Mesenteric fat pad (tissue), 1 donor: ENCODE measurements at places on chromosomes 7 and 10. TPM values are rescaled to one million over a fixed set of nuclear protein-coding genes. Genes with fewer than 3 reads are reported as not detected.

GRCh38 chr7:51288896-51289622 lies 27.6 kb downstream of the COBL start:
- DNase-seq, result no peak

- DNase-seq, result no peak
Observed at GRCh38 chr7:24898691-24899090, 81.3 kb downstream of the OSBPL3 start.

- no peak for DNase-seq
Observed at GRCh38 chr10:14727924-14728323, 46.8 kb downstream of the FAM107B start.

DNA sequence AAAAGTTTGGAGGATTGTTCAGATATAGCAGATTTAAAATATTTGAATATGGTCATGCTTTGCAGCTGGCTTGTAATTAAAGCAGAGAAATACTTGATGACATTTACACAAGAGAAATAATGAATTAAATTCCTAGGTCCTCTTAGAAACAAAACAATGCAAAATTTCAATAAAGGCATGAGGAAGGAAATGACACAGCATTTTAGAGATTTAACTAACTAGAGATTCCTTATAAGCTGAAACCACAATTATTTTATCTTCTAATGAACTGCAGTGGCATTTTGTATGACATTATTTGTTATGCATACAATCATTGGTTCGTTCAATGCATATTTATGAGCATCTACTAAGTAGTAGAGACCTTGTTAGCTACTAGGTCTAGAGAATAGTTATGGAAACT lies 490.9 kb downstream of the ZWINT start:
- DNase-seq, result no peak

- DNase-seq, result no peak
Observed at GRCh38 chr10:70896551-70896950, 8.2 kb upstream of the PCBD1 start.

DNA sequence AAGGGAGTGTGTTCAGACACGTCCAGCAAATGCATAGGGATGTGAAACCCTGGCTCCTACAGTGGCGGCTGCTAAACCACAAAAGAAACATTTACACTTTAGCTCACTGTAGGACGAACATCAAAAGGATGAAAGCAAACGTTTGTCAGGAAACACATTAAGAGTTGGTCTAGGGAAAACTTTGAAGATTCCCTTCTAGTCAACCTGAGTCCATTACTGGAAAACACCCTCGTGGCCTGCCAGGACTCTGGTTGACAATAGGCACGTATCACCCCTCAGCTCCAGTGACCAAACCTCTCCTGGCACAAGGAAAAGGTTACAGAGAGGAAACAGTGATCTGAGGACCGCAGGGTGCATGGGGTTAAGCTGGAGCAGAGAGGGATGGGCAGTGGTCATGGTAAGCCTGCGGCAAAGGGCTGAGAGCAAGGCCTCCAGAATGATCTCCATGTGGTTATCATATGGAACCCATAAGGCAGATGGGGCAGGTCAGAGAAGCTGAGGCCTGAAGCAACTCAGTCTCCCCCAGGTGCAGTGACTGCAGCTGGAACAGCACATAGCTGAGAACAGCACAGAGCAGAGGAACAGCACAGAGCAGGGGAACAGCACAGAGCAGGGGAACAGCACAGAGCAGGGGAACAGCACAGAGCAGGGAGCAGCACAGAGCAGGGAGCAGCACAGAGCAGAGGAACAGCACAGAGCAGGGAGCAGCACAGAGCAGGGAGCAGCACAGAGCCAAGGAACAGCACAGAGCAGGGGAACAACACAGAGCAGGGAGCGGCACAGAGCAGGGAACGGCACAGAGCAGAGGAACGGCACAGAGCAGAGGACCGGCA lies 49.9 kb downstream of the CHST15 start:
- no peak for DNase-seq

The PRKAR2B gene
- total RNA-seq, result 258 TPM

The HOGA1 gene
- total RNA-seq, result 3.8 TPM

DNA sequence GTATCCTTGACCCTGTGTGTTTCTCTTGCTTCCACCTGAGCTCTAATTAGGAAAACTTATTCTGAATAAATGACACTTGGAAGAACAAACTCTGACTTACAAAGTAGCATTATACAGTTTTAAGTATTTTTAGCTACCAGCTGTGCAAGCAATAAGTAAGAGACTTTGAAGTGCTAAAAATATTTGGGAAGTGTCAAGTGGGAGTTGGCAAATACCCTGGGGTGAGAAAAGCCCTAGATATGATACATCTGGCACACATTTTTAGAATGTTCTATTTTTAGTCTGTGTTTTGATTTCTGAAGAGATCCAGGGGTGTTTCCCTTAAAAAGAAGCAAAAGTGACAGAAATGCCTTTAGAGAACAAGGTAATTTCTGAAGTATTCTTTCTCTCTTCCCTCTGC lies 132.7 kb upstream of the TEX47 start:
- no peak for DNase-seq

The PARD3 gene
- 27.7 TPM for total RNA-seq

DNA sequence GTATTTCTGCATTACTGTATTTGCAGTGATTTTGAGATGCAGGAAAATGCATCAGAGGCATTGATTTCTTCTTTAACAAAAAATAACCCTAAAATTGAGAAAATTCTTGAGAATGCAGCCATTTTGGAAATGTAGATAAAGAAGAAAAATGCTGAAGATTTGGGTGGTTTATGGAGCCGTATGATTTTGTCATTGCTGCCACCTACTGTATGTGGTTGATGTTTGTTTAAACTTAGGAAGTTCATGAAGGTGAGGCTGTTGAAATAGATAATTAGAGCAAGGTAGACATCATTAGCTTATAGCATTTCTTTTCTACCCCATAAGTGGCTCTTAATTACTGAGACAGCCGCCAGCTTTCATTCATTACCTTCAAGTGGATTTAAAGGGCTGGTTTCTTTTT lies 92.1 kb upstream of the SAMD8 start:
- DNase-seq, result no peak

The YAE1 gene
- 13.9 TPM for total RNA-seq

GRCh38 chr10:11086177-11086840 lies 68.6 kb downstream of the CELF2 start:
- no peak for DNase-seq

DNA sequence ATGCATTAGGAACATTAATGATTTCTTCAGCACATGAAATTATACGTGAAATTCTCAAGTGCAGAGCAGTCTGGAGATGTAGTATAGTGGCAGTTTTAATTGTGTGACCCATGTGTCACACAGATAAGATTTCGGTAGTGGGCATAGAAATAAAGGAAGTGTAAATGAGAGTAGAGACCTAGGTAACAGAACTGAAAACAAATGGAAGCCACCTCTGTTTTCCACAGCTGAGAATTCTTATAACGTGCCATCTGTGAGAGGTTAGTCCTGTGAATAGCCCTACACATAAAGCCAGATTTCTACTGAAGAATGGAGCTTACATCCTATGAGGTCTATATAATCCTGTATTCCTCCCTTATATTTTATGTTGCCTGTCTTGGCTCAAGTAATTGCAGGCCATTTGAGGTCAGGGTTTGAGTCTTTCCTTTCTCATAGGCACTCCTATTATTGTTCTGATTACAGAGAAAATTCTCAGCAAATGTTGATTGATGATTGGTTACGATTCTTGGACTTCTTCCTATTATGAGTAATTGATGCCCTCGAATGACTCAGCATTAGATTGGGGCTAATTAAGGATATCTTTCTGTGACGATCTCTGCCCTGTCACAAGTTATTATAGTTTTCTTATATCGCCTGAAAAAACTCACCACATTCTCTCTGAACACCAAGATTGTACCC lies 258.2 kb downstream of the KIF20B start:
- DNase-seq, result no peak

DNA sequence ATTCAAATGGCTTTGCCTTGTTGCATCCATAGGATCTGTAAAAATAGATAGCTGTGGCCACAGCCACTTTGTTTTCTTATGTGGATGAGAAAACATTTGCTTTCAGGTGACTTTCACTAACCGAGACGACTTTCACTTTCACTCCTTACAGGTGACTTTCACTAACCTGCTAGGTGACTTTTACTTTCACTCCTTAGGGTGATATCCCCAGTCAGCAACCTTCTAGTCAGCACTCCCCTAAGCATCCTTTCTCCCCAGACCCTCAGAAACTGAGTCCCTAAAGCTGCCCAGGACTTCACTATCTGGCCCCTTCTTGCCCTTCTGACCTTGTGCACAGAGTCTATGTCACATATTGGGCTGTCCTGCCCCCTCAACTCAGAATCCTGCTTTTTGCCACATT lies 177.5 kb downstream of the RELN start:
- DNase-seq, result no peak

The ZNF32 gene
- total RNA-seq, result 35.1 TPM

The HOXA1 gene
- 1.3 TPM for total RNA-seq

GRCh38 chr10:13674645-13675588 lies 88.2 kb downstream of the PRPF18 start:
- no peak for DNase-seq

The HOXA11 gene
- 6.1 TPM for total RNA-seq

GRCh38 chr7:130351791-130352090 lies 7.1 kb downstream of the CPA5 start:
- no peak for DNase-seq

DNA sequence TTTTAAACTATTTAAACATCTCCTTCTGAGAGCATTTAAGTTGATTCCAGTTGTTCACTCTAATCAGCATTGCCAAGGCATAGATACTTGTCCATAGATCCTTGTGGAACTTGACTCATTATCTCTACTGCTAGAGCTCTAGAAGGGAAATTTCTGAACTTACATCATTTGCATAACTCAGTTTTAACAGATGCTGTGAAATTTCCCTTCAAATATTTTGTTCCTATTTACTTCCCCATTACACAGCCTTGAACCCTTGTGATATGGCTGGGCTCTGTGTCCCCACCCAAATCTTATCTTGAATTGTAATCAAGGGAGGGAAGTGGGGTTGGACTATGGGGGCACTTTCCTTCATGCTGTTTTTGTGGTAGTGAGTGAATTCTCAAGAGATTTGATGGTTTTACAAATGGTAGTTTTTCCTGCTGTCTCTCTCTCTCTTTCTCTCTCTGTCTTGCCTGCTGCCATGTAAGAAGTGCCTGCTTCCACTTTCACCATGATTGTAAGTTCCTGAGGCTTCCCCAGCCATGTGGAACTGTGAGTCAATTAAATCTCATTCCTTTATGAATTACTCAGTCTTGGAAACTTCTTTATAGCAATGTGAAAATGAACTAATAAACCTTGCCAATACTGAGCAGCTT lies 25.4 kb downstream of the INSIG1 start:
- DNase-seq, result no peak

DNA sequence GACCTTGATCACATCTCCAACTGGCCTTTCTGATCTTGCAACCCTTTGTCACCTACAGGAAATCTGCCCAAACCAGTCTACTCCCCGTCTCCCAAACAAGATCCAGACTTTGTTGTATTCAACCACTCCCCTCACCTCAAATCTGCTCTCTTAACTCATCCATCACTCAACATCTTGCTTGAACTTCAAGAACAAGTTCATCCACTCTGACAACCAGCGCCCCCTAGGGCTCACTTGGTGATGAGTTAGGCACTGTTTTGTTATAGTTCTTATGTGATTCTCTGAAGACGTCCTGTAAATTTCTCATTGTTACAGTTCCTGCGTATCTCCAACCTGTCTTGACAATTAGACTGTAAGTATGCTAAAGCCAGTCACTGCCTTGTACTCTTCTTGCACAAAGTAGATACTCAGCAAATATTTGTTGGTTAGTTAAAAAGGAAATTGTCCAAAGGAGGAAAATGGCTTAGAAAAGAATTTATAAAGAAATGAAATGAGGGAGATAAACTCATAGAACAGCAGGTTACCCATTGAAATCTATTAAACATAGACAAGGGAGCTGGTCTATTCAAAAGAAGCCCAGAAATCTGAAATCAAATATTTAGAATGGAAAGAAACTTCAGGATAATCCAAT lies 5.3 kb downstream of the FRMD4A start:
- no peak for DNase-seq

DNA sequence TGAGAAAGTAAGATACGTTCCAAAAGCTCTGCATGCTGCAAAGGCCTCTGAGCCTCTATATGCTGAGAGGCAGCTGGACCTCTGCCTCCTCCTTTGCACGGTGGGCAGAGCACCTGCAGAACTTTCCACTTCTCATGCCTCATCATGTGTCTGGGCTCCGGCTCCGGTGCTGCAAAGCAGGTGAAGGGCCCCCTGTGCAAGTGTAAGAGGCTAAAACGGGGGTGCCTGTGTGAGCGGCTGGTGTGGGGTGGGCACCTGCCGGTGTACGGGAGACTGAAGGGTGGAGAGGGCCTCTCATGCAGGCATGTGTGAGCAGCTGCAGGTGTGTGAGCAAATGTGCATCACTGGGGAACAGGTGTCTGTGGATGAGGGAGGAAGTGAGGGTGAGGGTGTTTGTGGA lies 121.0 kb downstream of the KCNMA1 start:
- DNase-seq, result no peak

DNA sequence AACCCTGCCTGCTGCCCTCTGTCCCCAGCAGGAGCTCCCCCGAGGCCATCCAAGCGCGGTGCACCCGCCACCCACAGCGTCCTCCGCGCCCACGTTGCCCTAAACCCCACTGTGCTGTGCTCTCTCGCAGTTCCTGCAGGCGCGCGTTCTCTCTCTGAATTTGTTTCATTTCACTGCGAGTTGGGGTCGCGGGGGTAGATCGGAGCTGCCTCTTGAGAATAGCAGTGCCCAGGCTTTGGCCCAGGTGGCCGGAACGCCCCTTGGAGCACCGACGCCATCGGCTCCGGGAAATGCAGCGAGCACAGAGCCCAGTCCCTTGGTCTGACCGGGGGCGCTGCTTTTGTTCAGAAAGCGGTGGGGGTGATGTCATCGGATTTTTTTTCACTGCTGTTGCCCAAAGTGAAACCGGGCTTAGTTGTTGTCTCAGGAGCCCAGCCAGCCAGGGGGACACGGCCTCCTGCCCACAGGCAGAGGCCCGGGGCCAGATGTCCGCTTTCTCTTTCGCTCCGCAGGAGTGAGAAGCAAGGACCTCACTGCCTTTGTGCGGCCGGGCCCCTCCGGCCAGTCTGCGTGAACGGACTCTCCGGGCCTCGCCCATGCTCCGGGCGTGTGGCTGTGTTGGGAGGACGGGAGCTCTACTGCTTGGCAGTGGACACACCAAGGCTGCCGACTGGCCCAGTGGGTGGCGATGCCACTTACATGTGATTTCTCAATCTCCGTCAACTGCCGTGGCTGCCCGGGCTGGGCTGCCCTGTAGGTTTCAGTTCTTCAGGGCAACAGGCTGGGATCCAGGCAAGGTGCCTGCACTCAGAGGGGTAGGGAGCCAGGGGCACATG lies 43.1 kb downstream of the FOXK1 start:
- DNase-seq, result no peak

The C10orf105 gene
- 0.22 TPM for total RNA-seq

The ECD gene
- total RNA-seq, result 22.0 TPM

DNA sequence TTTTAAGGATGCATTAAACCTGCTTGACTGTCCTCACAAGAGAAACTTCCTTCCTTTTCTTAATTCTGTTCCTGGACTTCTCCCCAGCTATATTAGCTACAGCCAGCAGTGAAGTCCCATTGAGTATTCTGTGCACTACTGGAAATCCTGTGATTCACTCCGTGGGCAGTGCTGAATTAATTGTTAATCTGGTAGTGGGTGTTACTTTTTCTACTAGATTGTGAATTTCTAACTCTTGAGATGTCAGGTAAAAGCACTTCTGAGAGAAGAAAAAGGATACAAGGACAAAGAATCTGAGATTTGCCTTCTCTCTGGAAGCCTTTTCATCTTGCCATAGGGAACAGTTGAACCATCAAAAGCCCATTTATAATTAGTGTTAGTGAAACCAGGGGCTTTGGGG lies 33.9 kb downstream of the CYCS start:
- no peak for DNase-seq
